ENCODE measurements at places on chromosomes 13 and 19. TPM values are rescaled to one million over a fixed set of nuclear protein-coding genes. Genes with fewer than 3 reads are reported as not detected.

GRCh38 chr19:56823417-56823816 is 17.1 kb downstream of the PEG3 start:
- DNase-seq = no peak

DNA sequence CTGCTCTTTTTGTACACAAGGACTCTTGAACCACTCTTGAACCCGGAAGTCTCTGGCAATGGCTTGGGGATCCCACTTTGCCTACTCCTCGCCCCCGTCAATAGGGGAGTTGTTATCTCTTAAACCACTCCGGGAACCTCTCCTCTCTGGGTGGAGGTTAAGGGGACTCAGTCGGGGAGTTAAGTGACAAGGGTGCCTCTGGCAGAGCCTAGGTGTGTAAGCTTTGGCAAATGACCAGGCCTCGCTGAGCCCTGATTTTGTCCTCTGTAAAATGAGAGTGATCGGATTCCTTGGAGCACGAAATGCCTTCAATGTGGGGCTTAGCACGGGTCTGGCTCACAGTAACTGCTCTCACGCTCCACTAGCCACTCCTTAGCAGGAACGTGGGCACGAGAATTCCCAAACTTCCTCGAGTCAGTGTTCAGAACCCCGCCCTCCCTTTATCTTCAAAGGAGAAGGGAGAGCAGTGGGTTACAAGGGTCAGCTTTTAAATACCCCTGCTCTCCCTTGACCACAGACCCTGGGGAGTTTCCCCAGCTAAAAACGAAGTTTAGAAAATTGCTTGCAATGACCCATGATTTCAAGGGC is 193.3 kb downstream of the KATNAL1 start:
- DNase-seq = no peak

DNA sequence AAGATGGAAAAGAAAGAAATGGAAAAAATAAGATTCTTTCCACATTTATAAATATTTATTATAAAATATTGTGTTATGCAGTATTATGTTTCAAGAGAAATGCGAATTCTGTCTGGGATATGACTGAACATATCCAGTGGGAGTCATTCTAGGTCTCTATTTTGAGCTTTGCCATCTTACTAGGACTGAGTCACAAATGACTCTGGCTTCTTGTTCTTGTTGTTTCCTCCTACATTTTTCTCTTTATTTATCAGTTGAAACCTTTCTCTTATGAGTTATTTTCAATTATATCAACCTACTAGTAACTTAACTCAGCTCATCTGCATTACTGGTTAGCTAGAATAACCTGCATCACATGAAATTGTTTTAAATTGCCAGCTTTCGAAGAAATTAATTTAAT is 1247.3 kb downstream of the SLITRK1 start:
- no peak for DNase-seq

DNA sequence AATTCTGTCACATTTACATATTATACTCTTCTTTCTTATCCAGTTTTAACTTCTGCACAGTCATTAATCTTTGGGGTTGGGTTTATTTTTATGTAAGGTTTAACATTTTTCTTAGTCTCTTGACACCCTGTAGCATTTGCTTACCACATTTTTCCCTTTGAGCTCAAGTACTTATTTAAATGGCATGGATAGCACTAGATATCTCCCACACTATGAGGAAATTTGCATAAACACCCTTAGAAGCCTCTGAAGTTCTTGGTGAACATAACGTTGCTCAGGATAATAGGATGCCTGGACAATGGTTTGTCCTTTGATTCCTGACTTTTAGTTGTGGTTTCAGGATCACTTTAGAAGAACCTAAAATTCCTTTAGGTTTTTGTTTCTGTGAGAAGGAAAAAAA is 338.9 kb downstream of the PCDH17 start:
- no peak for DNase-seq

DNA sequence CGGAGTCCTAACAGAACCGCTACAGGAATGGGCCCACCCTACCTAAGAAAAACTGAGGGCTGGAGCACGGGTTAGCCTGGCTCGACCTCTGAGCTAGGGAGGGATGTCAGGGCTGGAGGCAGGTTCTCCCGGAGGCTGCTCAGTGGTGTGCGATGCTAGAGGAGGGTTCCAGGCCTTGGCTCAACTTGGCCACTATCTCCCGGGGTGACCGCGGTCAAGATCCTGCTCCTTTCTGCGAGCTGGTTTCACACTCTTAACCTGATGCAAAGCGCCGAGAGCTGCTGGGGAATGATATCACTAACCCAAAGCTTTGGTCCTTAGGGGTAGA is 301 bp downstream of the POP4 start:
- peak; percentile 38 for DNase-seq

DNA sequence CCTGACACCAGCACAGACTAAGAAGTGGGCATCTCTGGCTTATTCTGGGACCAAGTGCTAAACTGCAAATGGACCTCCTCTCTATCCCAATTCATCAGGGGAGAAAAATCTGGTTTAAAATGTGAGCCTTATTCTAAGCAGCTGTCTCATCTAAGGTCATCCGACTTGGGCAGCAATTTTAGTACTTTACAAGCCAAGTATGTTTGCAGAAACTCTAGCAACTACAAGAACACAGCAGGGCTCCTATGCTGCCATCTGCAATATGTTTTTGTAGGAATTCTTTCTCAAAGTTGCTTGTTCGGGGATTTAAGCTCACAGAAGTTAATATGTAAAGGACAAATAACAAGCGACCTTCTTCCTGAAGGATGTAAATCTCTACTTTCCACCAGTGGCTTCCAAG is 113.1 kb downstream of the FOXO1 start:
- DNase-seq = no peak

- DNase-seq = no peak
Measured at GRCh38 chr13:41802684-41803444, 158.0 kb downstream of the VWA8 start.

DNA sequence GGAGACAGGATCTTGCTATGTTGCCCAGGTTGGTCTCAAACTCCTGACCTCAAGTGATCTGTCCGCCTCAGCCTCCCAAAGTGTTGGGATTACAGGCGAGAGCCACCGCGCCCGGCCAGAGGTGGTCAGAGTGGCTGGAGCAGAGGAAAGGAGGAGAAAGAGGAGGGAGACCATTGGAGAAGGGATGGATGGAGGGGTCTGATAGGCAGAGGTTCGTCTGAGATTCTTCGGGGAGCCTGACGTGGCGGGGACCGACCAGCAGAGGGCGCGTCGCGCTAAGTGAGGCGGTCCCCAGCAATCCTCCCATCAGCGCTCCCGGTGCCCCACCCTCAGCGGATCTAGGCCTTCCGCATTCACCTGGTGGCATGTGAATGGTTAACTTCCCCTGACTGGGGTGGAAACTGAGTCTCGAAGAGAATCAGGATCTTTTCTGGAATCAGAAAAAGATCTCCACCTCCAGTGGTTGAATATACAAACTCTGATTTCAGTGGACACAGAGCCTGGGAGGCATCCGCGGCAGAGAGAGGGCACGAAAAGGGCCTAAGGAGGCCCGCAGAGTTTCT is 8.8 kb downstream of the GTPBP3 start:
- peak; percentile 88 for DNase-seq

GRCh38 chr13:112726016-112726767 is 36.4 kb downstream of the ATP11A start:
- DNase-seq = no peak

DNA sequence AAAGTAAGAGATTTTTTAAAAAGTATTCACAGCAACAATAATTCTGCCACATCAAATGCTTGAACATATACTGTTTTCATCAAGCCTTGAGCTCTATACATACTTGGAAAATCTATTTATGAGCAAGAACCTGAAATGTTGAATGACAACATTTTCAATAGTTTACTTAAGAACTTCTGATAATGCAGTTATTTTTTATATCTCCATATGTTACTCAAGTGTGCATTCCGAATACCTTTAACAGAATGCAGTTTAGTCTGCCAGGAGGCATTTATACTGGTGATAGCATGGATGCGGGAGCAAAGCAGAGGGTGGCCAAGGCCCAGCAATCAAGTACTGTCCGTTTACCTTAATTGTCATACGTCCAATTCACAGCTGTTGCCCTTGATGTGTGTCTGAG is 589.5 kb downstream of the KCTD12 start:
- no peak for DNase-seq

The HIPK4 gene
- total RNA-seq = not detected

The LGALS7 gene
- total RNA-seq = not detected

The SHANK1 gene
- 0.32 TPM for total RNA-seq

The FGF22 gene
- not detected for total RNA-seq

The GIPR gene
- 4.1 TPM for total RNA-seq

The ZNF724 gene
- total RNA-seq = 1.1 TPM

The ZNF468 gene
- total RNA-seq = 8.1 TPM

All from left ventricle myocardium superior (tissue), 1 donor.